ENCODE measurements at places on chromosomes 11 and 22.

DNA sequence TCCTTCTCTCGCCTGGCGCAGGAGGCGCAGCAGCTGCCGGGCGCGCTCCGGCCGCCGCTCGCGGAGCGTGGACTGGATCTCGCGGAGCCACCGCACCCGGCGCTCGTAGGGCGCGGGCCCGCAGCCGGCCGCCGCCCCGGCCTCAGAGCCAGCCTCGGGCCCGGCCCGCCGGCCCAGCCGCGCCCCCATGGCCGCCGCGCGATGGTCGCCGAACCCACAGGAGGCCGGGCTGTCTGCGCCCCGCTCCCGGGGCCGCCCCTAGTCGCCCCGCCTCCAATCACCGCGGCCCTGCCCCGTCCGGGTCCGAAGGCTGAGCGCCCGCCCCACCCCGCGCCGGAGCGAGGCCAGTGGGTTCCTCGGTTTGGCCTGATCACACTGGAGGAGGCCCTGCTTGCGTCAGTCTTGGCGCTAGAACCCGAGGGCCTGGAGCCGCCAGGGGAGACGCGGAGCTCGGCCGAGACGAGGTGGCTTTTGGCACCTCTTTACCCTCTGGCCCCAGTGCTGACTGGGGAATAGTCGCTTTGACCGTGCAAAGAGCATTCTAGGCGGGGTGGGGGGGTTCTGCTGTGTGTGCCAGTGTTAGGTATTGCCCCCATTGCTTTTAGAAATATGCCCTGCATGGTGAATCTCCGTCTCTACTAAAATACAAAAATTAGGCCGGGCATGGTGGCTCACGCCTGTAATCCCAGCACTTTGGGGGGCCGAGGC is at the start of gene LRRC75B:
TSS of gene LRRC75B (minus strand) at position 223 of the 708 bp plus-strand sequence. CDS start at position 189, 34 bp downstream.
- peak; percentile 68 for DNase-seq

- DNase-seq, result peak; percentile 25
These were observed 41.2 kb upstream of the GRAMD4 start for GRCh38 chr22:46578824-46579561.

DNA sequence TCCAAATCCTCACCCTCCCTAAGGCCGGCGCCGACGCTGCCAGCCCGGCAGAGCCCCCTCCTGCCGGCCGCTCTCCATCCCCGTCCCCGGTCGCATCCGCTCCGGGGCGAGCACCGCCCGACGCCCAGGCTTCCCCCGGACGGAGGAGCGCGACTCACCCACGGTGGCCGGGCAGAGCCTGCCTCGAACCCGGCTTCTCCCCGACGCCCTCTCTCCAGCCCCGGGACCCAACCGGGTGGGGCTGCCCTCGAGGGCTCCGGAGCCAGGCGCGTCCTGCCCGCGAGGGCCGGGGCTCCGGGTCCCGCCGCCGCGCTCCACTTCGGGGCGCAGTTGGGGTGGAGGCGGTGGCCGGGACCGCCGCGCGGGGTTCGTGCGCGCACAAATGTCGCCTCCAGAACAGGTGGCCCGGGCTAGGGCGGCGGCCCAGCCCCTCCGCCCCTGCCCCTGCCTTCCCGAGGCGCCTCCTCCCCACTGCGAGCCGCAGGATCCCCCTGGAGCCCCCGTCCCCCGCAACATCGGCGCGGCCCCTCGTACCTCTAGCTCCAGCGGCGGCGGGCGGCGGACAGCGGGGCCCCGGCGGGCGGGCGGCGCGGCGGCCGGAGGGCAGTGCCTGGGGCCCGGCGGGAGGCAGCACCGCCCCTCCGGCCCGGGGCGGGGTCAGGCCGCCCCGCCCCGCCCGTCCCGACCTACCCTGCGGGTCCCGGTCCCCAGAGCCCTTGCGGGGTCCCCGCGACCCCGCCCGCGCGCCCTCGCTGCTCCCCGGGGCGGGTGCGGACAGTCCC is at the start of gene A4GALT:
TSS of gene A4GALT (minus strand) at position 608 of the 782 bp plus-strand sequence. CDS start 26,919 bp downstream, outside the sequence.
- DNase-seq, result no peak

- DNase-seq, result no peak
These were observed 136.6 kb downstream of the NAV2 start for GRCh38 chr11:19849107-19849789.

DNA sequence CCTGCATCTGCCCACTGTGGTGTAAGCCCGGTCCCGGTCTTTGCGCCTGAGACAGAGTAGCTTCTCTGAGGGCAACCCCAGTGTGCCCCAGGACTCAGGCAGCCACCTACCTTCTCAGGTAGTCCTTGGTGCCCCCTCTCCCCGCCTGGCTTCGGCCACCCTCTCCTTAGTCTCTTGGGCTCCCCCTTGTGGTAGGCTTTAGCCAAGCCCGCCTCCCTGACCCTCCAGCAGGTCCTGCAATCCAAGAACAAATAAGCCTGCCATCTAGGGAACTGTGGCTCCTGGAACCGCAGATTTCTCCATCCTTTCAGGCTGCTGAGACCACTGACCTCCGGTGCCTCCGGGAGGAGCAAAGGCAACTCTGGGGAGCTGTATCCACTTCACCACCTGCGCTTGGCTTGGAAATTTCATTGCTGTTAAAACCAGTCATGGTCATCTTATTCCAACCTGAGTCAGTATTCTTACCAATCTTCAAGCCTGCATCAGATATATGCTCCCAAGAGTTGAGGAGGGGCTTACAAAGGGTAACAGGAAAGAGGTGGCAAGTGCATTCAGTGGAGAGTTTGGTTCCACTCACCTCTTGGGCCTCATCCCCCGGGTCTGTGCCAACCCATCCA is 52.8 kb upstream of the TENM4 start:
- DNase-seq, result peak; percentile 41
